ENCODE measurements at places on chromosomes 3 and 15.

- no peak for DNase-seq
Measured at GRCh38 chr3:93973131-93974126, at the start of gene PROS1. Gene PROS1 (minus strand): TSS chr3:93973896. CDS start chr3:93973749, 147 bp downstream.

DNA sequence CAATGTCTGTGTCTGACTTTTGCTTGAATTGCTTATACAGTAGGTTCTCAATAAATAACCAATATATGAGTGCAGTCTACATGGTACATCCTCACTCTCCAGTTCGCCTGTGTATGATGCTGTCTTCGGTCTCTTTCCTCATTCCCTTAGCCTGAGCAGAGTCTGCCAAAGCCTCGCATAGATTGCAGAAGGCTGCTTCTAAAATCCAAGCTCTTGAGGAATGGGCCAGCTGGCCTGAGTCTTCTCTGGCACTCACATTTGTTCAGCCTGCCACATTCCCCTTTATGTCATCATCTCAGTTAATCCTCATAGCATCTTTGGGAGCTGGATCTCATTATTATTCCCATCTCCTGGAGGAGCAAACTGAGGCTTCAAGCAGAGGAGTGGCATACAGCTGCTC is 27.2 kb upstream of the ADAMTS7 start:
- no peak for DNase-seq

GRCh38 chr3:46187341-46187700 is 20.8 kb downstream of the CCR1 start:
- no peak for DNase-seq

DNA sequence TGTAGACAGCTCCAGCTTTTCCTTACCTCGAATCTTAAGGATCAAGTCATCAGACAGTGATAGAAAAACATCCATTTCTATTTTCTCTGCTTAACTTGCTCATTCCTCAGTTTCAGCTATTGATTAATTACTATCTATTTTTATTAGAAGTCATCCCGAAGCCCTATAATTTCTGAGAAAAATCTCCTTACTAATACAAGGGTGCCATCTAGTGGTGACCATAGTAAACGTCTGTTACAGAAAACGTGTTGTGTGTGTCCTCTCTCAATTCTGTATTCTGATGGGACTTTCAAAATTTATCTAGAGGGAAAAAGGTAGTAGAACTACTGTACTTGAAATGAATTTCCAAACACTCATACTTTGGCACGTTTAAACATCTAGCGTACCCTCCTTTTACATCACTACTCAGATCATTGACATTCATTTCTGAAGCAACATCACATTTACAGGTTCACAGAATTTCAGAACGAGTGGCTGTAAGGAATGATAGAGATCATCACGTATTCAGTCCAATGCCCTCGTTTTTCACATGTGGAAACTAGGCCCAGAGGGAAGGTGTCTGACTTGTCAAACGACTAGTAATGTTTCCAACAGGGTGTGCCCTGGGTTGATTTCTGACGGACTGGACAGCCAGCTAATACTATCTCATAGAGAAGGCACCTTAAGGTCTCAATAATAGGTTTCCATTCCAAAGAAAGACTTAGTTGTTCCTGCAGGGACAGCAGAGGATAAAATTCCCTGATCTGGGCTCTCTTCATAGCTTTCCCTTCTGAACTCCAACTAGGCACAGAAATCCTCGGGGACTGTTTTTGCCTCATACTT is 25.6 kb downstream of the HACD2 start:
- DNase-seq, result no peak

GRCh38 chr3:14473411-14473891 is 66.7 kb downstream of the GRIP2 start:
- DNase-seq, result no peak

- DNase-seq, result no peak
Measured at GRCh38 chr3:5057272-5057671, 64.8 kb upstream of the ARL8B start.

- DNase-seq, result no peak
Measured at GRCh38 chr3:38834717-38835116, 18.7 kb upstream of the SCN10A start.

DNA sequence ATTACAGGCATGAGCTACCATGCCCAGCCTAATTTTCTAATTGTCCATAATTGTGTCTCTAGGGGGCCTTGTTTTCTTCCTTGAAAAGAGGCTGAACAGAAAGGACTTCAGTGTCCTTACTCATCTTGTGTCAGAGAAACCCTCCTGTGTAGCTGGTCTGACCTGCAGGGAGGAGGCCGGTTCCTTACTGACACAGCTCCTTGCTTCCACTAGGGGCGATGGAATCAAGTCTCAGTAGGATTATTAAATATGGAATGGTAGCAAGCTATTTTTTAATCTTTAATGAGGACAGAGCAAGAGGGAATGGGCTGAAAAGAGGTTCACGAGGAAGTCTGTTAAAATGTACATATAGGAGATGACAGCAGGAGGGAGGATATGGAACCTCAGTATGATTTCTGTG is 8.6 kb downstream of the LPCAT4 start:
- DNase-seq, result no peak

DNA sequence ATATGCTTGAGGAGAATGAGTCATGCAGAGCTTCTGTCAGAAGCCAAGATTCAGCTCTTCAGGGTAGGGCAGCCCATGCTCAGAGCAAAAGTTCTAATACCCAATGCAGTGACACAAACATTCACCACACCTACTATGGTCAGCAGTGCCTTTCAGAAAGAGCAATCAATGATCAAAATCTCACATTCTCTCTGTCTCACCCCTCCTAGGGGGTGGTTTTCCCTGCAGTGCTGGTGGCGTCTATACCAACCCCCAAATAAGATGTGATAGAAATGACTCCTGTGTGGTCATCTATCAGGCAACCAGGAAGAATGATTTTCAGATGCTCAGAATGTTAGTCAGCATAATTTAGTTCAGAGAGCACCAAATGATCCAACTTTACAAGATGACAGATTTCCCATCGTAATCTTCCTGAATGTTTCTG is 385.3 kb downstream of the NTRK3 start:
- no peak for DNase-seq

Measured in T-helper 22 cell (primary cell).